ENCODE measurements at places on chromosomes 16 and 17. TPM values are rescaled to one million over a fixed set of nuclear protein-coding genes. Genes with fewer than 3 reads are reported as not detected.

The TMEM92 gene
- not detected for total RNA-seq

The TNFRSF13B gene
- not detected for total RNA-seq

GRCh38 chr16:66706506-66706880 lies 9.9 kb upstream of the CMTM4 start:
- no peak for DNase-seq

DNA sequence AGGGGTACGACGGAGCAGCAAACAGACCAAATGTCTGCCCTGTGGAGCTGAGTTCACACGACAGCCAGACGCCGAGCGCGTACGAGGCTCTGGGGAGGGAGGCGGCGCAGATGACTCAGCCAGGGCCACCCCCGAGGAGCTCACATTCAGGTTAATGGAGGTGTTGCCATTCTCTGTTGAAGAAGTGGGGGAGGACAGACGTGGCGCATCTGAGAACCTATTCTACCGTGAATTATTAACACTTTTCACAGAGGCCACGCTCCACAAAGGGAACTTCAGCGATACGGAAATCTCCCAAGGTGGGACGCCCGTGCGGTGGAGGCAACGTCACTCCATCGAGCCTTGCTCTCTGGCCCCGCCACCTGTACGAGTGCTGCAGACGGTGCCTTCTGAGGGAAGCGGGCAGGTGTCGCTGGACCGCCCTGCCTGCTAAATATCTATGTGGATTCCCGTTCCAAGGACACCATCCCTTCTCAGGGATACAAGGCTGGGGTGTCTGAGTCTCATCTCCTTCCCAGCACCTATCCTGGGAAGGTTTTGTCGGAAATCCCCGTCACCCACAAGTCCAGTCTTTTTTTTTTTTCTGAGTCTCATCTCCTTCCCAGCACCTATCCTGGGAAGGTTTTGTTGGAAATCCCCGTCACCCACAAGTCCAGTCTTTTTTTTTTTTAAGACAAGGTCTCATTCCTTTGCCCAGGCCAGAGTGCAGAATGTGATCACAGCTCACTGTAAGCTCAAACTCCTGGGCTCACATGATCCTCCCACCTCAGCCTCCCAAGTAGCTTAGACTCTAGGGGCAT lies 19.0 kb downstream of the ABR start:
- DNase-seq: no peak

DNA sequence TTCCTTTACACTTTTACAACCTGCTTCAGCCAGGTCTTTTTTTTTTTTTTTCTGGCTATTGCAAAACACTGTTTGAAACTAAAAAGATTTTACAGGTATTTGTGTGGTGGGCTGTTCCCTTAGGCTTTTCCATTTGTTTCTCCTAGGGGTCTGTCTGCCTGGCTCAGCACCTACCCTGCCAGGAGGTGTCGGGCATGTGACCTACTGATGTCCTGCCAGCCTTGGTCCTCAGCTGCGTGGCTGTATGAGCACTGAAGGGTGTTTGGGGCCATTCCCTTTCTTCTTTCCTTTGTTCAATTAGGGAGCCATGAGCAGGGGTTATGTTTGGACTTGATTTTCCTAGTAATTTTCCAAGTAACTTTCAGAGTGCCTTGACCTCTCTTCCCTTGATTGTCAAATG lies 269.2 kb upstream of the SALL1 start:
- DNase-seq: no peak

GRCh38 chr16:11431915-11432465 lies 86.7 kb downstream of the RMI2 start:
- DNase-seq: no peak

GRCh38 chr17:80870401-80870800 lies 121.2 kb upstream of the CHMP6 start:
- DNase-seq: peak; percentile 11

- DNase-seq: peak; percentile 65
These were observed 46.5 kb downstream of the TEX2 start for GRCh38 chr17:64216338-64217248.

DNA sequence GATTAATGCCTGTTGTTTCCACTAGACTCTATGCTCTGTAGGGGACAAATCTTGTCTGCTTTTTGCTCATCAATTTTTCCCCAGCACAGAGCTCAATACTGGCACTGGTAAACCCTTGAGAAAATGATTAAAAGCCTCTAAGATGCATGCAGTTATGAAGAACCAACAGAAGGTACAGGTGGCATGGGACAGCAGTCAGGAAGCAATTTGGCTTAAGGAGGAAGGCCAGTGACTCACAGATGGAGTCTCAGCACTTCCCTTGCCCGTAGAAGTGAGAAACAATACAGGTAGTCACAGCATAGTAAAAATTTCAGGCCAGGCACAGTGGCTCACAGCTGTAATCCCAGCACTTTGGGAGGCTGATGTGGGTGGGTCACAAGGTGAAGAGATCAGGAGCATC lies 504.7 kb upstream of the RBFOX1 start:
- no peak for DNase-seq

- DNase-seq: no peak
These were observed 74.5 kb downstream of the MYH10 start for GRCh38 chr17:8556074-8556473.

GRCh38 chr17:71780596-71780995 lies 340.2 kb upstream of the SOX9 start:
- DNase-seq: no peak

Data from left ventricle myocardium superior (tissue), 1 donor.